Pulmonary artery endothelial cell (primary cell): ENCODE measurements at places on chromosomes 16 and 17. TPM values are rescaled to one million over a fixed set of nuclear protein-coding genes. Genes with fewer than 3 reads are reported as not detected.

The CES3 gene
- not detected in 2 replicates for total RNA-seq

The CNTNAP4 gene
- total RNA-seq = not detected in 2 replicates

The EVI2A gene
- total RNA-seq = 0.33 and 0.35 TPM in 2 replicates

The MAPK7 gene
- total RNA-seq = 8.5 and 14.1 TPM in 2 replicates

The PRR35 gene
- total RNA-seq = not detected in 2 replicates

The C16orf96 gene
- not detected in 2 replicates for total RNA-seq

The SPATA22 gene
- 0.07 TPM in 1 of 2 replicates, not detected in the other for total RNA-seq

The C17orf107 gene
- total RNA-seq = 0.71 and 0.92 TPM in 2 replicates

The COTL1 gene
- total RNA-seq = 124 and 172 TPM in 2 replicates

The HOXB1 gene
- total RNA-seq = not detected in 2 replicates

The CHST5 gene
- not detected in 2 replicates for total RNA-seq

The PRKCB gene
- total RNA-seq = not detected in 2 replicates

The ZNF768 gene
- total RNA-seq = 21.2 and 21.6 TPM in 2 replicates

The KRTAP1-1 gene
- total RNA-seq = not detected in 2 replicates
